ENCODE measurements at places on chromosomes 4 and X.

- no peak for DNase-seq
These were observed 5.5 kb downstream of the MPP1 start for GRCh38 chrX:154799556-154800348.

- DNase-seq: no peak
These were observed 948.8 kb upstream of the TENM3 start for GRCh38 chr4:181294421-181294820.

GRCh38 chr4:163544407-163545038, 50.0 kb downstream of the TMA16 start:
- peak; percentile 66 for DNase-seq

DNA sequence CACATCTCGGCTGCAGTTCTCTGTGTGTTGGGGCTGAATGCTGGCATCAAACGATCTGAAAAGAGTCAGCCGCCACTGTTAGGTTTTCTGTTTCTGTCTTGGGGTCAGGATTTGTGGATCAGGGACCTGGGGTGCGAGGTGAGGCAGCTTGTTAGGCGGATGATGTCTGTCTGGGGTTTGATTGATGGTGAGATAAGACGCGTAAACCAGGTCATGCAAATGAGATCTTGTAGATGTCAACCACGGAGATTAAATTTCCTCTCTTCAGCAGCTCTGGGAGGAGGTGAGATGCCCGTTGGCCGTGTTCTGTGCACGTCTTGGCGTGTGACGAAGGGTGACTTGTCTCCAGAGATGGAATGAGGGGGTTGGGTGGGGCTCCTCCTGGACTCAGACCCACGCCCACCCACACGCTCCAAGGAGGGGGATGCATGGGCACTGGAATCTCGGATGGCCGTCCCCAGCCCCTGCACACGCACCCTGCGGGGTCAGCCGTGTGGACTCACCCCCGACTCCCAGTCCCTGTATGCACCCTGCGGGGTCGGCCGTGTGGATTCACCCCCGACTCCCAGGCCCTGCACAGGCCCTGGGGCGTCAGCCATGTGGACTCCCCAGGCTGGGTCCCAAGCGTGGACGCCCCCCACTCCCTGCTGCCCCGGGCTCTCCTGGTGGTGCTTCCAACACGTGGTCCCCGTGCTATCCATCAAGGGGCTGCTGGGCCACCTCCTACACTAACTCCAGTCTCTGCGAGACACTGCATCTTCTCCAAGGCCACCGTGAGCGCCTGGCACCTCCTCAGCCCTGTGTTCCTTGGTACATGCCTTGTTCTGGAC, 16.0 kb upstream of the UVSSA start:
- peak; percentile 67 for DNase-seq

DNA sequence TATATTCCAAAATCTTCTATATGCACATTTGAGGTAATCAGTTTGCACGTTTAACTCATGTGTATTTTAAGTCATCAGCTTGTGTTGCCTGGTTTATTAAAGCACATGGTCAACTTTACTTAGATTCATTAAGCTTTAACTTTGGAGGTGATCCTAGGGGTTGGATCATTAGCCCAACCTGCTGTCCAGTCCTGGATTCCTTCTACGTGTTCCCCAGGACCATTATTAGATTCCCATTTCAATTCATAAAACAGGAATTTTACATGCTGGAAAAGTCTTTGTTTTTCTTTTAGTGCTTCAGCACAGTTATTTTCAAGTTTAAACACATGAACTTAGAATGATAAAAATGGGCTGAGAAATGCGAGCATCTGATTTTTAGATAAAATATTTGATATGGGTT, 132.5 kb downstream of the SORBS2 start:
- no peak for DNase-seq

DNA sequence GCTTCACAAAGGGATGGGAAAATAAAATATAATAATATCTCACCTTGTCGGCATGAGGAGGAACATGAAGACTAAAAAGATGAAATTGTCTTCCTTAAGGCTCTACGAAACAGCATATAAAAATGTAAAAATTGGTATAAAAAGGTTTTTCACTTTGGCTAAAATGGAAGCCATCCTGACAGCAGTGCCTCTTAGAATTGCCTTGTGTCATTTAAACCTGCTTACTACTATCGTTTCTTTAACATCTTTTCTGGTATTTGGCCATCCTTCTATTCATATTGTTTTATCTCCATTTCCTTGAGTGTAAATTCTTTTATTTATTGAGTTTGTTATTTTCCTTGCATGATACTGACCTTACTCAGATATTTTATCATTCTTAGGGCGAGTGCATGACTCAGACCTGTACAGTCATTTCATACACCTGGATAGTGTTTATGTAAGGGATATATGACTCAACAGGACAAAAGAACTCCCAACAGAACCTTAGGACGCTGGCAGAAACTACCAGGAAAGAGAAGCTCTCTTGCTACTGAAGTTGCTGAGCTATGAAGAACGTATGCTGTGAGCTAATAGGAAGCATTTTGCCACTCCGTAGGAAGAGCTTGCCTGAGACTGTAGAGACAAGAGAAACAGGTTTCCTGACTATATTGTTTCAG, 5.8 kb upstream of the CDKN2AIP start:
- no peak for DNase-seq

- DNase-seq: no peak
These were observed 26.7 kb upstream of the STS start for GRCh38 chrX:7120878-7121219.

DNA sequence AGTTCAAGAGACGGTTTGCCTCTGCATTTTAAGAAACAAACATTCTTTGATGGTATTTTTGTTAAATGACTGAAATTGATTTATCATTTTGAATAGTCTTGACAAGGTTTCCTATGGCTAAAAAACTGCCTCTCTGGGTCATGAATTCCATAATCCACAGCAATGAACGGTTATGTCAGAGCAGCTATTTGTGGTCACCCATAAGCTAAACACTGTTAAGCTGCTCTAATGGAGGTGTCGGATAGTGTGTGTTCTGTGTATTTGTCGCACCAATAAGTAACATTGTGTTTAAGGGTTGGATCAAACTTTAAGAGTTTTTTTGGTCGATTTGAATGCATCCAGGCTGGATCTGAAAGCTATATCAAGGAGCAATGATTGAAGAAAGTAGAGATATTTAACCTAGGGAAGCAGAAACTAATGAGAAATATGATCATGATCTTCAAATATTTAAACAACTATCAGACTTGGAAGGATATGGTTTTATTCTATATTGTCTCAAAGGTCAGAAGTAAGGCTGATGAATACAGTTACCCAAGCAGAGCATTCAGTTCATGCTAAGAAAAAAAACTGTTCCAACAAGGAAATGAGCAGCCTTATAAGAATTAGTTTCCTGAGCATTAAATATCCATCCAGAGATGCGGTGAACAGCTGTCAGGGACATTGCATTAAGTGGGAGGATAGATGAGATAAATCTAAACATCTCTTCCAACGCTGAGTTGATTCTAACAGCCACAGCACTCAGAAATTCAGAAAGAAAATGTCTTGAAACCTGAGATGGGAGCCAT, 232.3 kb upstream of the RPS6KA3 start:
- DNase-seq: no peak

GRCh38 chr4:152784490-152785350, 5.0 kb downstream of the ARFIP1 start:
- DNase-seq: no peak

DNA sequence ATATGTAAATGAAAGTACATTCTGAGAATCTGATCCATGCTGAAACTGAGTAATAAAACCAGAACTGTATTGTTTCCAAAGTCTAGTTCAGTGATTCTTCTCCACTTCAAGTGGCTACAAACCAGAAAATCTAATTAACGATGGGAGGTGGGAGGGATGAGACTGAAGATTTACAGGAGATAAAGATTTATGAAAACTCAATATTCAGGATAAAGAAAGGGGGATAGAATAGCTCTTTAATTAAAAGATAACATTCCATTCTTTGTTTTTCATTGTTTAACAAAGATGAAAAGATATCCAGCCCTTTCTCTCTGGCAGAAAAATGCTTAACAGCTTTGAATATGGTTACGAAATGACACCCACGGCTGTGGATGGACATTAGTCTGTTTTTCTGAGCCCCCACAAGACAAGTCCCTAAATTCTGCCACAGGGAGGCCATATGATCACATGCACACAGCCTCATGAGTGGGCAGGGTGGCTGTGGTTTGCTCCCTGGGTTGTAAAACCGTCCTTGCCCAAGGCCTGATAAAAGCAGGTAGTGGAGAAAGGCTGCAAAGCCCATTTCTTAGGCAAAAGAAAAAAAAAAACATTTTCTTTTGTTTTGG, 36.4 kb downstream of the TMEM150C start:
- no peak for DNase-seq

- DNase-seq: no peak
These were observed 8.8 kb upstream of the XK start for GRCh38 chrX:37676811-37677210.

- DNase-seq: no peak
These were observed 14.1 kb downstream of the SLC10A7 start for GRCh38 chr4:146507632-146508031.

DNA sequence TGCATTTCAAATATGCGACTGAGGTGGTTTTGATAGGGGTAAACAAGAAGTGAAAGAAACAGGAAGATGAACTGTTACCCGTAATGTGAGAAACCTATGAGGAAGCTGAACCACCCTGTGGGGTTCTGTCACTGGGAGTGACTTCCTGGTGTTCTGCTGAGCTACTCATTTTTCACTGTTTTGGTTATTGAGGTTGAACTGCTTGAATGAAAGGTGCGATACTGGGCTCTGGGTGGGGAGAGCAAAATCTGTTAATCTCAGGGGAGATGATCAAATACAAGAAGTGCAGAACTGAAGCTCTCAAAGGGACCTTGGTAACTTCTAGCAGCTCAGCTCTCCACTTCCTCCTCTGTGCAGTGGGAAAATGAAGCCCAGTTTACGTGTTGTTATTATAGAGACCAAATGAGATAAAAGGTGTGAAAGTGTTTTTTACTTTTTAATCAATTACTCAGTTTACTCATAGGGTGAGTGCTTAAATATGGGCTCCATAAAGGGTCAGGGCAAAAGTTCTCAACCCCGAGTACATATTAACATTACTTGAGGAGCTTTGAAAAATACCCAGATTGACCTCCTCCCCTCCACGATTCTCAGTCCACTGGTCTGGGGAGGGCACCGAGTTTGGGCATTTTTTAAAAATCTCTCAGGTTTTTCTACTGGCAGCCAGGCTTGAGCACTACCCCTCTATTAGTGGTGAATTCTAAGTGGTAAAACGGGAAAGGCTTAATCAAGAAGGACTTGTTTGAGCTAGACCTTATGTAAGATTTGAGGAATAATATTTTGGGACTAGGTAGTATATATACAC, 66.7 kb downstream of the COQ2 start:
- peak; percentile 53 for DNase-seq

- no peak for DNase-seq
These were observed 12.4 kb upstream of the CXXC4 start for GRCh38 chr4:104507112-104507511.

DNA sequence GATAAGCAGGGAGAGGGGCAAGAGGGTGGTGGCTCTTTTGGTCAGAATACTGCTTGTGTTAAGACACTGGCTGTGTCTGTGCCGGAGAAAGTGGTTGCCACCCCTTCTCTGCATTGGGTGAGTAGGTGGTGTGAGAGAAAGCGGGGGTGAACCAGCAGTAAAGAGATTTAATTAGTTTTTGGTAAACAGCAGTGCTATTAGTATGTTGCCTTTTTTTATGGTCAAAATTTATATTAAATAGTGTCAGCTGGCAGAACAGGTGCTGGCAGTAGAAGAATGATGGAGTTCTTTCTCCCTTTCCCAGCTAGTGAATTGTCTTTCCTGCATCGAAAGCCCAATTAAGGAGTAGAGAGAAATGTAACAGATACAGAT, 181.6 kb downstream of the LARP7 start:
- DNase-seq: no peak

DNA sequence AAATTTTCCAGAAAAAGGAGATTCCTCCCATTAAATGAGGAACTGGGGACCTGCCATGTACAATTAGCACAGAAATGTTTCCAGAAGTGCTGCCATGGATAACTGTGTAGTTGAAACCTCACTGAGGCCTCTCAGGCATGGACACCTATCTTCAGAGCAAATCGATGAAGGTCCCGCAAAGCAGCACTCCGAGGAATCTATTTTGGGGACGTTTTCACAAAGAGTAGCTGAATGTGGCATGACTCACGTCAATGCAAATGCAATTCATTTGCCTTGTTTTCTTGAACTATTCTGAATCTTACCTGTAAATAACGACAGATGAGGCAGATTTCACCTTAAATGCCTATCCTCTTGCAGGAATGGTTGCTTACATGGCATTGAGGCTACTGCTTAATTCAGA, 87.1 kb upstream of the STS start:
- no peak for DNase-seq

DNA sequence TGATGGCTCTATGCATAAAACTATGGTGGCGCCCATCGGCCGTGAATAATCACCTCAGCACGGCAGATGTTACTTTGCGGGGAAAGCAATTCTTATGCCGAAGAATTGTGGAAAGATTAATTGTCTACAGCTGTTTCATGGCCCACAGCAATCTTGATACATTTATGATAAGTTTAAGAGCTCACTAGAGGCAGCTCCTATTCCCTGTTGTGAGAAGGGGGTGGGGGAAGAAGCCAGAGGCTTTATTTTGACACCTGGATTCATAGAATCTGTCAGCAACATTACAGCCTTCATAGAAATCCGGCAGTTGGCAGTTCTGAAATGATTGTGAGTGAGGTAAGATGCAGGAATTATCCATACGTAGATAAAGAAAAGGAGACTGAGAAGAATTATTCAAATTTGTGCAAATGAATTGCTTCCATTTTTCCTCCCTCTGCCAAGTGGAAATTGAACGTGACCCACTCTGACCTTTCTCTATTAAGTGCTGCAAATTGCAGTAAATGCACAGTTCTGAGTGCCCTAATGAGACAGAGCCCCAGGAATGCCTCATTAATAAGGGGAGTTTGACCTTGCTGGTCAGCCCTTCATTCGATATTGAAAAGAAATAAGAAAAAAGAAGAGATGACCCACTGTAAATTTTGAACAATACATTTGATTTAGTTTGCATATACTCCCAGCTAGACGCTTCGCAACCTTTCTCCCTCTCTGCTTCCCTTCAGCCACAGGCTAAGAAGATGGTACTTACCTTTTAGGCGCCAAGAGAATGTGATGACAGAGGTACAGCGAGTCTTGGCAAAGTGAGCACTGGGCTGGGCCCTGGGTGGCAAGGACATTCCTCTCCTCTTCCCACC, 188.8 kb downstream of the GPAT3 start:
- DNase-seq: no peak

DNA sequence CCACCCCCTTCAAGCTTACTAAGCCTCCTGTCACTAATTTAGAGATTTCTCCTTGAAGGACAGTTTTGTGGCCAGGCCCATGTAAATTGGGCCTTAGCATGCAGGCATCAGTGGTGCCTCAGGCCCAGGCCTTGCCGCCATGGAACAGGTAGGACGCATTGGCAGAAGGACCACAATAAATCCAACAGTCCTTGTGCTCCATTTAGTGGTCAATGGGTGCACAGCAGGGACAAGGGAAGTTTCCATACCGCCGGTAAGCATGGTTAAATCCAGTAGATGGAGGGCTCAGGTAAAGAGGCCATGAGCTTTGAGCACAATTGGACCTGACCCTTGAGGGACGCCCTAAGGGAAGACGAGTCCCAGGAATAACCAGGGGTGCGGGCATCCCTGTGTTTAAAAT, 97.3 kb downstream of the UGT2B28 start:
- no peak for DNase-seq

GRCh38 chr4:87251106-87251505, 30.7 kb upstream of the KLHL8 start:
- DNase-seq: no peak

- no peak for DNase-seq
These were observed 64.7 kb downstream of the UCHL1 start for GRCh38 chr4:41321216-41321945.

GRCh38 chr4:147830102-147830463, 98.2 kb downstream of the ARHGAP10 start:
- no peak for DNase-seq
